ENCODE measurements at places on chromosomes 1 and 21. TPM values are rescaled to one million over a fixed set of nuclear protein-coding genes. Genes with fewer than 3 reads are reported as not detected.

DNA sequence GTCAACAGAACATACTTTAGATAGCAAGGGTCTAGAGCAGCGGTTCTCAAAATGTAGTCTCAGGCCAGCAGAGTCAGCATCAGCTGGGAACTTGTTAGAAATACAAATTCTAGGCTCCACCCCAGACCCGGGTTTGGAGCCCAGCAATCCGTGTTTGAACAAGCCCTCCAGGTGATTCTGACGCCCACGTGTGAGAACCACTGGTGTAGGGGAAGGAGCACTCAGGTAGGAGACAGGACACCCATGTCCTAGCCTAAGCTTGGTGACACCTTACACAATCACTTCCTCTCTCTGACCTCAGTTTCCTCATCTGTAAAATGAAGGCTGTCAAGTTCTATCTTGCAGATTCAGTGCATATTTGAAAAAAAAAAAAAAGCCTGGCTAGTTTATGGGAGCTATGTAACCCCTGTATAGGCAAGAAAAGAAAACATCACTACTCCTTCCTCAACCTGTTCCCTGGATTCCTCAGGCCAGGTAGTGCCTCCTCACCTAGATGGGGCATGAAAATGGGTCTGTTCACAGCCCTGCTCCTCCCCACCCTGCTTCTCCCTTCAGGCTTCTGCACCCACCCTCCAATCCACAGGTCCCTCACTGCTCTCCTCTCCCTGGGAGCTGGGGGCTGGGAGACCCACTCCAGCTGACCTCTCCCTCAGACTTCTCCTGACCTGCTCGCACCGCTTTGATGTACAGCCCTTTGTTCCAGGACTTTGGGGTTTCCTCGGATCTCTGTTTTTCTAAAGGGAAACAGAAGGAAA lies 7.1 kb upstream of the PHLDA3 start:
- DNase-seq = no peak

DNA sequence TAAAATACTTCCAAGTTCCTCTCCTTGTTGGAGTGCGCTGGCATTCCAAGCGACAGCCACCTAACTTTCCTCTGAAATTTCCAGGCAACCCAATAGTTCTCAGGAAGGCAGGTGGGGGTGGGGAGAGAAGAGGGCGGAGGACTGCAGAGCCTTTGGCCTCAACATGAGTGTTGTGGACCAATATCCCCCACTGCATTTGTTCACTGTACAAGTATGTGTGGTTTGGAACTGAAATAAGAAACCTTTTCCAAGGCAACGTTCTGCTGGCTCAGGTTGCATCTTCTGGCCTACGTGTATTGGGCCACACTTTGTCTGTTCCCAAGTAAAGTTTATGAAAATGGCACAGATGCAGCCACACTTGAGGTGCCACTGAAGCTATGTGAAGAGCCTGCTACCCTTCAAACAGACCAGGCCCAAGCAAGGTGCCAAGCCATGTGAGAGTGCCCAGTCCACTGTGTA lies 153.4 kb downstream of the DHRS3 start:
- DNase-seq = no peak

The GJC2 gene
- total RNA-seq = 2.8 TPM

- no peak for DNase-seq
Measured at GRCh38 chr1:41236781-41237180, 5.3 kb downstream of the SCMH1 start.
